ENCODE measurements at places on chromosomes 7 and 10.

- DNase-seq = no peak
These were observed 175.3 kb upstream of the SH2B2 start for GRCh38 chr7:102111061-102112041.

DNA sequence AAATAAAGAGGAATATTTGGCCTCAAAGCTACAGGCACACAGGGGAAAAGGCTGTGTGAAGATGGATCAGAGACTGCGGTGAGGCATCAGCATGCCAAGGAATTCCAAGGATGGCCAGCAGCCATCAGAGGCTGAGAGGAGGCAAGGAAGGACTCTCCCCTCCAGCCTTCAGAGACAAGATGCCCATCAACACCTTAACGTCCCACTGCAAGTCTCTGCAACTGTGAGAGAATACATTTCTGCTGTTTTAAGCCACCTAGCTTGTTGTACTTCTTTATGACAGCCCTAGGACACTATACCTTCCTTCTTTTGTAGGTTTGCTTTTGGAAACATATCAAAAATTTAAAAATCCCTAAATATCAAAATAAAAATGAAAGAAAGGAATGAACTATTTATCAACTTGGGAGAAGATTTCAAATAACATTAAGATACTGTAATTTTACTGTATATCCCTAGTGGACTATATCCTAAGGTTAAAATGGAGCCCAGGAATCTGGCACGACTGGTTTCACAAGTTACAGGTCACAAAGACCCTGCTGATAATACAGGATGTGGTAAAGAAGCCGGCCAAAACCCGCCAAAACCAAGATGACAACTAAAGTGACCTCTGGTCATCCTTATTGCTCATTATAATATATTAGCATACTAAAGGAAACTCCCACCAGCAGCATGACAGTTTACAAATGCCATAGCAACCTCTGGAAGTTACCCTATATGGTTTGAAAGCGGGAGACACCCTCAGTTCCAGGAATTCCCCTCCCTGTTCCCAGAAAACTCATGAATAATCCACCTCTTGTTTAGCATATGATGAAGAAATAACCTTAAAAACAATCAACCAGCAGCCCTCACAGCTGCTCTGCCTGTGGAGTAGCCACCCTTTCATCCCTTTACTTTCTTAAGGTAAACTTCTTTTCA lies 185.2 kb downstream of the AVL9 start:
- peak; percentile 84 for DNase-seq

DNA sequence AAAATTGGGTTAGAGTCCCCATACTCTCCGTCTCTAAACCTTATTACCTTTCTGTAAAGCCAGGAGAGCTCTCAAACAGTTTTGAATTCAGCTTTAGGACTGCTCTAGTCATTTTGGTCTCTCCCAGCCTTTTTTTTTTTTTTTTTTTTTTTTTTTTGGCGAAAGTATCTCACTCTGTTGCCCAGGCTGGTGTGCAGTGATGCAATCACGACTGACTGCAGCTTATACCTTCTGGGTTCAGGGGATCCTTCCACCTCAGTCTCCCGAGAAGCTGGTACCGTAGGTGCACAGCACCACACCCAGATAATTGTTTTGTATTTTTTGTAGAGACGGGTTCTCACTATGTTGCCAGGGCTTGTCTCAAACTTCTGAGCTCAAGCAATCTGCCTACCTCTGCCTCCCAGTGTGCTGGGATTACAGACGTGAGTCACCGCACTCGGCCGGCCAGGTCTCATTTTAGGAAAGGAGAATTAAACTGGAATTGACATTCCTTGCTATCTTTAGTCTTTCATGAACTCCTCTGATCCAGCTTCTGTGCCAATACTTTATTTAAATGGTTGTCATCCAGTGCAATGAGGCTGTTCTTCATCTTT lies 31.4 kb upstream of the RSU1 start:
- DNase-seq = no peak

DNA sequence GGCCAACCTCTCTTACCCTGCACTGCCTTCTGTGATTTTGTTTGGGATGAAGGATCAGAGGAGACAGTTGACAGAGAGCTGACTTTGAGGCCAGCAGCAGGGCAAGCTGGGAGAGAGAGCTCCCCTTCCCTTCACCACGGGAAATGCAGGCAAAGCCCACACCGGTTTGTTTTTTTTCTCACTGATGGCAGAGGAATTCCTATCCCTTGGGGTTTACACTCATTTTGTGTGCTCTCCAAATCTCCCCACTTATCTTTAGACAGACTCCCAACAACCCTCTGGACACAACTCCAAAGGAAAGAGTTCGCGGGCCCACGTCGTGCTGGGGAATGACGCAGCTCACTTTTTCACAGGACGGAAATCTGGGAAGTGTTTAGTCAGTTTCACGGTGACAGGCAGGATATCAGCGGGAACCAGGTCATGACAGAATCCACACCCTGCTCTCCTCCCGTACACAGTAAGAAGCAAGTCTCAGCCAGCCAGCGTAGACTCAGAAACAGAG lies 68.3 kb upstream of the FAM171A1 start:
- DNase-seq = peak; percentile 85

DNA sequence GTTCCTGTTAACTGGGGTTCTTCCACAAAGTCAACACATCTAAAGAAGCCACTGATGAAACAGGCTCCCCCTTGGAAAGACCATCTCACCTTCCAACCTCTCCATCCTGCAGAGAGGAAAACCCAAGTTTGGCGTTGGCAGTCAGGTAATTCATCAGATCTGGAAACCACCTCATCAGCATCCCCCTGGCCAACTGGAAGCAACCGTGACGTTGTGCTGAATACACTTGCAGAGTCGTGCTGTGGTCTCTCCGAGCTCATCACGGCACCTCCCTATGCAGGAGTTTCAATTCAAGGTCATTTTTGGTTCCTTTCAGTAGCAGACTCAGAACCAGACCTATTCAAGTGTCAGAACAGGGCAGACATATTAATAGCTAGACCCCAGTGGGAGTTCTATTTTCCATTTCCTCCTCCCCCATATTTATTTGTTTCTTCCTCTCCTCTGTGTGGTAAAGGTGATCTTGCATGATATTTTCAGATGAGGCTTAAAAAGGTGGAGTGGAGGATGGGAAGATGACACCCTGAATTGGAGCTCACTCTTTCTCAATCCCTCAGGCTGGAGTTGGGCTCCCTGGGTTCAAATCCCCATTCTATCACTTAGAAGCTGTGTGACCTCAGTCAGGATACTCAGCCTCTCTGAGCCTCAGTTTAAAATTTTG lies 149.1 kb upstream of the ADO start:
- DNase-seq = no peak

DNA sequence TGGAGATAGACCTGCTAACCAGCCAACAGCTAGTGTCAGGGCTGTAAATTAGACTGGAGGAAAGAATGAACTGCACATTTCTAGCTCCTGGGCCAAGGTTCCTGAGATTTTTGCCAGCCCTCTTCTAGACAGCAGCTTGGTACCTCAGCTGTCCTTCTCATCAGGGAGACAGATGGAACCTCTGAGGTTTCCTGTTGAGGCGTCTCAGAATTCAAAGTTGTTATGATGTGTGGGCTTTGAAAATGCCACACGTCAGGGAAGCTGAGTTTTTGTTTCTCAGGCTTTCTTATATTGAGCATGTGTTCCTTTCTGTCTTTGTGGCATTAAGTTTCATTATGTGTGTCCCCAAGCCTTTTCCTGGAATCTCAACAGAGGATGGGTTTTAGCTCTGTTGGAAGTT lies 736.6 kb downstream of the AUTS2 start:
- DNase-seq = no peak

DNA sequence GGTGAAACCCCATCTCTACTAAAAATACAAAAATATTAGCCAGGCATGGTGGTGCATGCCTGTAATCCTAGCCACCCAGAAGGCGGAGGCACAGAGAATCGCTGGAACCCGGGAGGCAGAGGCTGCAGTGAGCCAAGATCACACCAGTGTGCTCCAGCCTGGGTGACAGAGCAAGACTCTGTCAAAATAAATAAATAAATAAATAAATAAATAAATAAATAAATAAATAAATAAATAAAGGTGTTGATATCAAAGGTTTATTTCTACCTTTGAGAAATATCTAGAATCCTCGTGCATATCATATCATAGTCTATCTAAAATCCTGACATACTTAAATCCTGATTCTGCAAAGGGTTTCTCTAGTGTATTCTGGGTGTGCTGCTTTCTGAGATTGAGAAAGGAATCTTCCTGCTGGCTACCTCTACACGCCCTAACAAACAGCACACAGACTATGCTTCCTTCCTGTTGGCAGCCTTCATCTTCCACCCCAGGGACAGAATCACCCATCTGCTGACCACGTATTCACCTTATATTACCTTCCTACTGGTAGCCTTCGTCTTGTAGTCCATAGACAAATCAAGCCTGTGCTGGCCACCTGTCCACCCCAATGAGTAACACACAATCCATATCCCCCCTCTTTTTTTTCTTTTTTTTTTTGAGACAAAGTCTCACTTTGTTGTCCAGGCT lies 8.7 kb downstream of the ABLIM1 start:
- DNase-seq = no peak

DNA sequence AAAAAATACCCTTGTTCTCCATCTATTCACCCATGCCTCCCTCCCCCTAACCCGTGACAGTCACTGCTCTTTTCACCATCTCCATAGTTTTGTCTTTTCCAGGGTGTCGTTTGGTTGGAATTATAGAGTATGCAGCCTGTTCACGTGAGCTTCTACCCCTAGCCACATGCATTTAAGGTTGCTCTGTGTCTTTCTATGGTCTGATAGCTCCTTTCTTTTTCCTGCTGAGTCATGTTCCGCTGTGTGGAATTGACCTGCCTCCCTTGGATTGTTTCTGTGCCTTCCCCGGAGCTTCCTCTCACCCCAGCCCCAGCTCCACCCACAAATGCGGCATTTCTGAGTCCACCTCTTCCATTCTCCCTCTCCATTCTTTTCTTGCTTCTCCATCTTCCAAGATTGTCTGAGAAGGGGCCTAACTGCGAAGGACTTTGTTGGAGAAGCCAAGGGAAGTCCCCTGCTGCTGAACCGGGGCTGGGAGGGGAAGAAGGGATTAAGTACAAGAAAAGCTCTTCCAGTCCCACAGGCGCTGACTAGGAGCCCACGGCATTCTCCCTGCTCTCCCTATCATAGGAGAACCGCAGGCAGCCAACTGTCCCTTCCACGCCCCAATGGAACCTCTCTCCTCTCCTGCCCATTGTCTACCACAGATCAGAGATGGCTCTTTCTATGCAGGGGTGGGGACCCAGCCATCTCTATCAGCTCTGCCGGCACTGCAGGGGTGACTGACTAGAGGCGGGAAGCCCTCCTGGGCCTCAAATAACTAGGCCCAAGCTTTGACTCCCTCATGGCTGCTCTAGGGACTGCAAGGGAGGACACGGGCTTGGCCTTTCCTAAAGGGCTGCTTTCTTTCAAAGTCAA lies 87.5 kb upstream of the ANLN start:
- peak; percentile 39 for DNase-seq

DNA sequence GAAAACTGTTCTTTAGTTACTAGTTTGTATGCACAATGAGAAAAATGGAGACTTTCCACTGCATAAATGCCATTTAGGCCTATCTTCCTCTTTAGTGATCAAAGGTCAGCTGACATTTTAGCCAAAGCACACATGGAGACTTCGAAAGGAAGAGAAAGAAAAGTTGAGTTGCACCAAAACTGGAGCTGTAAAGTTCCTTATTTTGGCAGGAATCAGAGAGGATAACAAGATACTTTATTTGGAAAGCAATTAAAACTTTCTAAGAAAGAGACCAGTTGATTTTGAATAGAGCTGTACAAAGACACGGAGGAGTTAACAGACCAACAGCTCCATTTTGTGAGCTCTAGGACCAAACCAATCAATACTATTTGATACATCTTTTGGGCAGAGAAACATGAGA lies 14.2 kb downstream of the ENTPD7 start:
- DNase-seq = no peak

- no peak for DNase-seq
These were observed 58.0 kb downstream of the RAMP3 start for GRCh38 chr7:45215601-45216062.

GRCh38 chr7:139118234-139118804 lies 8.8 kb upstream of the ZC3HAV1 start:
- DNase-seq = peak; percentile 41

DNA sequence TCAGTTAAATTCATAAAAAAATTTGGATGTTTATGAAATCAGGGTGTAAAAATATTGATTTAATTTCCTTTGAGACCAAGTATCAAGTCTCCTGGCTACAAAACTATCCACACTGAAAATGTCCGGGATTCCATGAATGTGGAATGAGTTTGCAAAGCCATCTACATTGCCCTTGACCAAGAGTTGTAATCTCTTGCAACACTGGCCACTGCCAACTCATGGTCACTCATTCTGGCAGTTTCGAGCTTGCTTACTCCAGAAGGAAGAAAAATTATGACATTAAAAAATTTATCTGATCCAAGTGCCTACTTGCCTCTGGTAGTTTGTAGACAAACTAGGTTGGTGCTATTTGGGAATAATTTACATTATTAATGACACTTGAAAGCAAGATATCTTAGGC lies 84.2 kb downstream of the NPY start:
- DNase-seq = no peak

DNA sequence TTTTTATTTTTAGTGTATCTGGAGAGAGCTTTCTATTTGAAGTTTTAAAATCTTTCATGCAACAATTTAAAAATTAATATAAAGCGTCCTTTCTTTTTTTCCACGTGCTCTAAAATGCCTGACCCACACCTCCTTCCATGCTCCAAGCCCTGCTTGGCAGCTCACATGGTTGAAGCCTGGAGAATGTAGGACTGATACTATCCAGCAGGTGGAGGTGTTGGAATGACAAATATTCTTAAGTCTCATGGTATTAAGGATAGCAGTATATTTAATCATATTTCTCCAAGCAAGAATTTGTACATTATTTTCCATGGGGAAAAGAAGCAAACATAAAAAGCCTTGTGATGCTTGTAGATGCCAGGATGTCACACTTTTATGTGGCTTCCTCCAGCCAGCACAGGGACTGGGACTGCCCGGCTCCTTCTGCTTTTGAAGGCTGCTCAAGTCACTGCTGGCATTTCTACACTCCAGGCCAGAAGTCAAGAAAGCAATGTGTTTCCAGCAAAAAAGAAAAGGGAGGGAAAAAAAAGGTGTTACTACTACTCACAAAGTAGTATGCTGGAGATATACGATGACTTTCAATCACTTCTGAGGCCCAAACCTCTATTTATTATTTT lies 49.7 kb downstream of the BZW2 start:
- peak; percentile 77 for DNase-seq

GRCh38 chr7:49094866-49095265 lies 170.5 kb downstream of the CDC14C start:
- no peak for DNase-seq
